ENCODE measurements at places on chromosomes 12 and 14.

DNA sequence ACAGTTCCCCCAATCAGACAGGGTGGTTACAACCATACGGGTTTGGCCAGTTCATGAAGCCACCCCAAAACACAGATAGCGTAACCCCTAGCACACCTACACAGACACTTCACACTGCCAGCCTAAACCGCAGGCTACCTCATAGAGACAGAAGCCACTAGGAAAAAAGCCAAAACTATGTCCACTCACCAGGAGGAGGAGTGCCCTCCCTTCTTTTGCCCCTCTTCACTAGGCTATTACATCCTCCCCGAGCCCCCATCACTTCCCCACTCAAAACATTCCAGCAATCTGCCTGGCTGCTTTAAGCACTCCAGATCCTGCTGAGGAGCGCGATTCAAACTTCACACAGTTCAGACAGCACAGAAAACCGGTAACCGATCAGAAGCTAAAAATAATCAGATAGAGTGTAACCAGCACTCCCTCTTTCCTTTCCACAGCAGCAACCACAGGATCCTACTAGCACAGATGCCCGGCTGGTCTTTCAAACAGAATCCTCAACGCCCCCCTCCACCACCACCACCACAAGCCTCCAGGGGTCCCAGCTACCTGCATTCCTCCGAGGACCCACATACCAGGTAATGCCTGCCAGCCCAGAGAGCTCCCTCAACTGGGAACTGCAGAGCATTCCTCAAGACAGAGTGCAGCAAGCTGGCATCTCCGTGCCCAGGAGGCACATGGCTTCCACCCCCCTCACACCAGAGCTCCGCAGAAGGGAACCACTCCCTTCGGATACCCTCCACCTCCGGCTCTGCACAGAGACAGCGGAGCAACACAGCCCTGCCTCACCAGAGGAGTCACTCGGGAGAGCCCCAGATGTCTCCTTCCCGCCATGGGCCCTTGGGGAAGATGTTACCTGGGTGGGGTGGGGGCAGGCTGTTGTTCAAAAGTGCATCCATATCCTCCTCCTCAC, 1.5 kb downstream of the CHD4 start:
- DNase-seq: no peak

GRCh38 chr12:16076557-16076956, 165.4 kb downstream of the DERA start:
- DNase-seq: no peak

DNA sequence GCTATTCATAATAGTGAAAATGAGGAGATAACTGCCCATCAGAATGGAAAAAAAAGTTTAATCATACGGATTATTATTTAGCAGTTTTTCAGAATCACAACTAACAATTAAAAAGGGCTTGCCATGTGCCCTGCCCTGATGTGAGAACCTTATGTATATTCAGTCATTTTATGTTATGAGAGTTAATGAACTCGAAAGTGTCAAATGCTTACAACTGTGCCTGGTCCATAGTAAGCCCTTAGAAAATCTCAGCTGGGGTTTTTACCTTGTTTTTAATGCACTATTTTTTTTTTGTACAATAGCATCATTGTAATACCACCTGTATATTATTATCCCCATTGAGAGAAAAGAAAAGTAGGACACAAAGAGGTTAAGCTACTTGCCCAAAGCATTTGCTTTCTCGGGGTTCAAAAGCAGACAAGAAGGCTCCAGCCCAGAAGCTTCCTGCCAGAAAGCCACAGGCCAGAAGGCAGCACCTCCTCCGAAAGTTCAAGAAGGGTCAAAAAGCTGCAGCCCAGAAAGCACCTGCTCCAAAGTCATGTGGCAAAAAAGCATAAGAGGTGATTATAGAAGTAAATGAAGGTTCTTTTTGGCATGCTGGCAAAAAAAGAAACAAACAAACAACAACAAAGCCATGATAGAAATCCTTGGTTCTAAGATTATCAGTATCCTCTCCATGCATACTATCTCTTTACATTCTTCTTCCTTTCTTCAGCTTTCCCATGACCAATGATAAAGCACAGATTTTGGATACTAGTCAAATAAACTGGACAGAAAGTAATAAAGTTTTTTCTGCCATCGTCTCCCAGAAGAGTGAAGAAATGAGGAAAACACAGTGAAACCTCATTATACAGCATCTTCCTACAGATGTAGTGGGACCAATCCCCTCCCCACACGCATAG, 59.1 kb upstream of the NAP1L1 start:
- no peak for DNase-seq

DNA sequence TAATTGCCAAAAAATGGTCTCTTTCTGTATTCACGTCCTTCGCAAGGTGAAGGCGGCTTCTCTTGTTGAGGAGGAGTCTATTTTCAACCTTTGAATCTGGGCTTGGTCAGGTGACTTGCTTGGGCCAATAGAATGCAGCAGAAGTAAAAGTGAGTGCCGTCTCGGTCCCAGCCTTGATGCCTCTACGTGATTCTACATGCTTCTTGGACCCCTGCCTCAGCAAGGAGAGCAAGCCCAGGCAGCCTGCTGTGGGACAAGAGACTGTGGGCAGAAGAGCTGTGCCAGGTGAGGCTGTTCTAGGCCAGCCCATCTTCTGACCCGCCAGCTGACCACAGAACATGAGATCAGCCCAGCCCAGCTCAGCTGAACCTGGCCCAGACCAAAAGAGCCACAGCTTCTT, 39.1 kb upstream of the CCDC63 start:
- no peak for DNase-seq

GRCh38 chr12:3142386-3142785, 65.2 kb downstream of the TSPAN9 start:
- DNase-seq: no peak

GRCh38 chr12:111600205-111600642, 1.1 kb upstream of the ATXN2 start:
- no peak for DNase-seq

GRCh38 chr14:68927956-68928675, 51.0 kb downstream of the ACTN1 start:
- no peak for DNase-seq

- no peak for DNase-seq
These were observed 4.7 kb upstream of the C1QL4 start for GRCh38 chr12:49341777-49342065.

GRCh38 chr14:54300881-54301280, 95.9 kb upstream of the CDKN3 start:
- DNase-seq: no peak

GRCh38 chr14:52513249-52513648, 39.1 kb downstream of the TXNDC16 start:
- no peak for DNase-seq

DNA sequence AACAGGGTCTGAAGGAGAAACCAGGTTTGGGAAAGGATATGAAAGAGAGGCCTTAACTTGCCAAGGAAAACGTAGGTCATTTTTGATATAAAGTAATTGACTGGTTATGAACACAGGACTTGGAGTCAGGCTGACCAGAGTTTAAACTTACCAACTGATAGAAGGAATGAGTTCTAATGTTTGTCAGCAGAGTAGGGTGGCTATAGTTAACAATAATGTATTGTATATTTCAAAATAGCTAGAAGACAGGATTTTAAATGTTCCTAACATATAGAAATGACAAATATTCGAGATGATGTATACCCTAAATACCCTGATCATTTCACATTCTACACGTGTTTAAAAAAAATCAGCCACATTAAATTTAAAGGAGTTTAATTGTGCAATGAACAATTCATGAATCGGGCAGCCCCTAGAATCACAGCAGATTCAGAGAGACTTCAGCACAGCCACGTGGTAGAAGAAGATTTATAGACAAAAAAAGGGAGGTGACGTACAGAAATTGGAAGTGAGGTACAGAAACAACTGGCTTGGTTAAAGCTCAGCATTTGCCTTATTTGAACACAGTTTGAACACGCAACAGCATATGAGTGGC, 52.5 kb upstream of the PLEKHG7 start:
- DNase-seq: no peak

- no peak for DNase-seq
These were observed 227.2 kb downstream of the DACT1 start for GRCh38 chr14:58864751-58865513.

GRCh38 chr12:111409780-111410430, 4.2 kb downstream of the SH2B3 start:
- DNase-seq: peak; percentile 67

GRCh38 chr12:53659011-53659551, 16.8 kb downstream of the ATP5MC2 start:
- no peak for DNase-seq

- DNase-seq: peak; percentile 58
These were observed 43.0 kb downstream of the CCNK start for GRCh38 chr14:99524091-99524661.

GRCh38 chr12:69059465-69060457, 126.8 kb upstream of the CPM start:
- no peak for DNase-seq

- DNase-seq: no peak
These were observed 167.1 kb downstream of the PIK3C2G start for GRCh38 chr12:18428416-18428815.

DNA sequence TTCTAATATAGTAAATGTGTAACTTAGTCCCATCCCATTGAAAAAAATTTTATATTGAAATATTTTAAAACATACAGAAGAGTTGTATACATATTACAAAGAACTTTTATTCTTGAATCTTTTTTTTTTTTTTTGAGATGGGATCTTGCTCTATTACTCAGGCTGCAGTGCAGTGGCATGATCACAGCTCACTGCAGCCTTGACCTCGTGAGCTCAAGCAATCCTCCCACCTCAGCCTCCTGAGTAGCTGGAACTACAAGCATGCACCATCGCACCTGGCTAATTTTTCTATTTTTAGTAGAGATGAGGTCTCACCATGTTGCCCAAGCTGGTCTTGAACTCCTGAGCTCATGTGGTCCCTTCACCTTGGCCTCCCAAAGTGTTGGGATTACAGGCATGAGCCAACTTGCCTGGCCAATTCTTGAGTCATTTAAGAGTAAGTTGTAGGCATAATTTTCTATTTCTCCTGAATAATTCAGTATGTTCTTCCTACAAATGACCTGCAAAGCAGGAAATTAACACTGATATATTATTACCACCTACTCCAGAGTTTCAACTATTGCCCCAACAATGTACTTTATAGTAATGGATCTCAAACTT, 153.0 kb upstream of the BMP4 start:
- DNase-seq: no peak

DNA sequence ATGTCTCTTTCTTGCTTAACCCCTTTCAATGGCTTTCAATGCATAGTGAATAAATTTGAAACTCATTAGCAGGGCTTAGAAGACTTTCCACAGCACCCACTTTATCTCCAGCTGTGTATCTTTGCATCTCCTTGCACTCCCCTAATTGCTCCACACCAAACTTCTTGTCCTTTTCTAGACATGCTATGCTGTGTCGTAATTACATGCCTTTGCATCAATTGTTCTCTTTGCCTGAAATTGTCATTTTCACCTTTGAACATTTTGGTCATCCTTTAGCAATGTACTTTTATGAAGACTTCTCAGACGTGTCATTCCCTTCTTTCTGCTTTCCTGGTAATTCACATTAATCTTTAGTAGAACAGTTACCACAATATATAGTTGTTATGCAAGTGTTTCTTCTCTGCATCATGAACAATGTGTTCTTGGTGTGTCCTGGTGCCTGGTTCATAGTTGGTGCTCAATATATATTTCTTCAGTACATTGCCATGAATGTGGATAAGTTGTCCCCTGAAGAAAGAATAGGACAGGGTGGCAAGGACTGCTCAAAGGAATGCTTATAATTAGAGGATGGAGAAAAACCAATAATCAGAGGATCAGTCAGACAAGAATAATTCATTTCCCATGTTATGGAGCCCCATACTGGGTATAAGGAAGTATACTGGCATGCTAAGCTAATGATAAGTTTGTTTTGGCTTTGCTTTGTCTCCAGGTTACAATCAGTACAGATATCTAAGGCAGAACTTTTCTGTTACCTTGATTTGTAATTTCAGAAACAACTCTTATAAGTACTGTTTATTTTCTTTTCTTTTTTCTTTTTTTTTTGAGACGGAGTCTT, 27.2 kb downstream of the ARF6 start:
- no peak for DNase-seq

GRCh38 chr14:75258803-75259509, 19.7 kb upstream of the FOS start:
- peak; percentile 100 for DNase-seq

- DNase-seq: no peak
These were observed 1240.8 kb downstream of the SLC16A7 start for GRCh38 chr12:60836651-60837050.

GRCh38 chr14:73240816-73241480, 3.6 kb downstream of the PAPLN start:
- peak; percentile 9 for DNase-seq

DNA sequence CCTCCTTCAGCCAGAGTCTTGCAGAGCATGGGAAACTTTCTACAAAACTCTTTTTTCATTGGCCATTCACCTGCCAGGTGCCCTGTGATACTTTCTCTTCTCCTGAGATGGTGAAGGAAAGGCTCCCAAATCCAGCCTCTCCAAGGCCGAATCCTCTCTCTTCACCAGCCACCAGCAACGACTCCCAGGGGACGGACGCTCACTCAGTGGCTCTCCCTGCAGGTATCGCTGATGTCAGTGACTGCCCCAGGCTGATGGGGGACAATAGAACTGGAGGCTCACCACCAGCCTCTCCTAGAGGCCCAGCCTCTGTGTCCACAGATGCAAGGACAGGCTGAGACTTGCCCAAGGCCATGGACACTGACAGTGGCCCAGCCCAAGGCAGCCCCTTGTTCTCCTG, 204.1 kb downstream of the BCL11B start:
- no peak for DNase-seq

- DNase-seq: no peak
These were observed 214.3 kb downstream of the DPF3 start for GRCh38 chr14:72679536-72680151.

- no peak for DNase-seq
These were observed 3.5 kb downstream of the CMTM5 start for GRCh38 chr14:23380197-23380914.

- DNase-seq: no peak
These were observed 3.8 kb downstream of the PTPN11 start for GRCh38 chr12:112422531-112422930.

GRCh38 chr12:46516933-46517578, 144.5 kb upstream of the SLC38A2 start:
- DNase-seq: no peak

DNA sequence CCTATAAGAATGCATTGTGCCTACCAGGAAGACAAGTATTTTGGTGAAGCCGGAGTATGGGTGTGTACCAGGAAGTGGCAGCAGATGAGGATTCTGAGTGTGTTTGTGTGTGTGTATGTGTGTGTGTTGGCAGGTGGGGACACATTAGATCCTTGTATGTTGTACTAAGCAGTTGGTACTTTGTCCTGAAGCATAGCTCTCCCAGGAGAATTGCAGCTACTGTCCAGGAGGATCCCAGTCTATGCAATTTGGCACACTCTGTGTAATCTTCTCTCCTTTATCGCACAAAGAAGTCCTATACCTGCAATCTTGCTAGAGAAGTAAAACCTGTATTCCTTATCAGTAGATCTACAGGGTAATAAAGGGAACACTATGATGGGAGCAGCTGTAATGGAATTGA, 276.5 kb downstream of the PAWR start:
- no peak for DNase-seq

GRCh38 chr12:114313910-114314309, 92.0 kb downstream of the TBX5 start:
- DNase-seq: no peak

All from ovary (tissue), 10 donors.